ENCODE measurements at places on chromosomes 16 and 17.

DNA sequence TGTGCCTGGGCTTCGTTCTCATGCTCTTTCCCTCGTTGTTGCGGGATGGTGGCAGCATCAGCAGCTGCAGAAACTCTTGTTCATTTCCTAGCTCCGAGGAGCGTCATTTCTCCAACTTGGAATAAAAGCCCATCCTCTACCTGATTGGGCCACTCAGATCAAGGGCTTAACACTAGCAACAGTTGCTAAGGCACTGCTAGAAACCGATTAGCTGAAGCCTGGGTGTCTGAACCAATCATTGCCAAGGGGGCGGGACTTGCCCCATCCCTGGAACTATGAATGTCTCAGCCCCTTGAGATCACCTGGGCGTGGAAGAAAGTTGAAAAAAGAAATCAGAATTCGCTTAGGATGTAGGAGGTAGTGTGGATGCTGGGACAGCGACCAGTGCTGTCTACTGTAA lies 145.3 kb downstream of the FOXL1 start:
- no peak for DNase-seq

DNA sequence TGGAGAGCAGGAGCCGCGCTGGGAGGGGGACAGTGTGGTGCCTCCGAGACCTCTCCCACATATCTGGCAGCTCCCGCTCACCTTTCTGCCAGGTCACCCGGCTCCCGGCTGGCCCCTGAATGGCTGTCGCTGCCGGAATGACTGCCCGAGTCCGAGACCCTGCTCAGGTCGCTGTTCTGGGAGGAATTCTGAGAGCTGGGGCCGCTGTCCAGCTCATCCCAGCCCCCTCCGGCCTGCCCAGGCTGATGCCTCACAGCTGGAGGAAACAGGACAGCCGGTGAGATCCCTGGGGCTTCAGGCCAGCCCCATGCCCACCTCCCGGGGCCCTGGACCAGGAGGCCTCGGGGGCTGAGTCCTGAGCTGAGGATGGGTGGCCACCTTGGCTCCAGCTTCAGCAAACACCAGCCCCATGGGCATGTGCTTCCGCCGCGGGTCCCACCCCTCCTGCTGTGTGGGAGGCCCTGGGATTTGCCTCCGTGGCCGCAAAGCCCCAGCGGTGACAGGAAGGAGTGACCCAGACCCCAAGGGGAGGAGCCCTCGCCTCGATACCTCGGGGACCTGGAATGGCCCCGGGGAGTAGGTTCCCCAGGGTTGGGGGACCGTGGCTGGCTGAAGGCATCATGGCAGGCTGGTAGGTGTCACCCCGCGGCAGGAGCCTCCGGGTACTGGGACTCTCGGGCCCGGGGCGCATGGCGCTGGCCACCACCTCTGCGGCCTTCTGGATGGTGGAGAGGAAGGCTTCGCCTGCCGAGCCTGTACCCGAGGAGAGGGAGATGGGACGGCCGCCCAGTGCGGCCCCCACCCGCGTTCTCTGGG lies 6.9 kb downstream of the TEPSIN start:
- DNase-seq, result no peak

DNA sequence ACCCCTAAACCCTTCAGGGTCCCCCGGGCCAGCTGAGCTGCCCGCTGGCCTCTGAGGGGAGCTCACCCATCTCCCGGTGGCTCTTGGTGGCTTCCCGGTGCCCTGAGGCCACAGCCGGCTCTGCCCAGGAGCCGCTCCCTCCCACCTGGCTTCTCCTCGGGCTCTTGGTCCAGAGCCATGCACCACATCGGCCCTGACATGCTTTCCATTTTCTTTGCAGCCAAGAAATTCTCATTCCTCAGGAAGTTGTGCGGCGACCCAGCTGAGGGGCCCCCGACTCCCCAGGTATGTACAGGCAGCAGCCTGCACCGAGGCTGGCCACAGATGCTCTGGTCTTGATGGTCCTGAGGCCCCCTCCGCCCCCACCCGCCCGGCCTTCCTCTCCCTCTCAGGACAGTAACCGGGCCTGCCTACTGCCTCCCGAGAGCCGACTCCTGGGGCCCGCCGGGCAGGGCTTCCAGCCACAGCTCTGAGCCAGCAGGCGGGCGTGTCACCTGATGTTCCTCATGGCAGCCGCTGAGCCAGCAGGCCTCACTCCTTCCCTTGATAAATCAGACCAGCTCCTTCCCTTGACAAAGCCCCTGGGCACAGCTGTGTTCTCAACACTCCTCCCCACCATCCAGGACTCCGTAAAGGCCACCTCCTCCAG lies 28.4 kb upstream of the ZFPM1 start:
- DNase-seq, result no peak

- DNase-seq, result no peak
Observed at GRCh38 chr16:73166947-73167550, 119.1 kb upstream of the ZFHX3 start.

DNA sequence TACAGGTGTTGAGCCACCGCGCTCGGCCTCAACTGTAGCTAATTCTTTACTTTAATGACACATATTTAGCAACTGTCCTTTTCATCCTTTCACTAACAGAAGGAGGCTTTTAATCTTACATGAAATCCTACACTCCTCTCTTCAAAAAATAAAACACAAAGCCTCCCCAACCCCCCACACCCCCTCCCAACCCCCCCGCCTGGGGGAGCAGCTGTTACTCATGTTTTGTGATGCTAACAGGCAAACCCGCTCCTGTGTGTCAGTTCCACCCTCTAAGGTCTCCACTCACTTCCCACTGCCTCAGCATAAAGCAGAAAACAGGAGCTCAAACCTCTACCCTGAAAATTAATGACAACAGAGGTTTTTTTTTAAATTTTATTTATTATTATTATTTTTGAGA lies 55.4 kb upstream of the SLC25A19 start:
- DNase-seq, result no peak

Measured in AG08395 (cell line).